Upper lobe of left lung (tissue), 6 donors: ENCODE measurements at places on chromosomes 7 and 10.

DNA sequence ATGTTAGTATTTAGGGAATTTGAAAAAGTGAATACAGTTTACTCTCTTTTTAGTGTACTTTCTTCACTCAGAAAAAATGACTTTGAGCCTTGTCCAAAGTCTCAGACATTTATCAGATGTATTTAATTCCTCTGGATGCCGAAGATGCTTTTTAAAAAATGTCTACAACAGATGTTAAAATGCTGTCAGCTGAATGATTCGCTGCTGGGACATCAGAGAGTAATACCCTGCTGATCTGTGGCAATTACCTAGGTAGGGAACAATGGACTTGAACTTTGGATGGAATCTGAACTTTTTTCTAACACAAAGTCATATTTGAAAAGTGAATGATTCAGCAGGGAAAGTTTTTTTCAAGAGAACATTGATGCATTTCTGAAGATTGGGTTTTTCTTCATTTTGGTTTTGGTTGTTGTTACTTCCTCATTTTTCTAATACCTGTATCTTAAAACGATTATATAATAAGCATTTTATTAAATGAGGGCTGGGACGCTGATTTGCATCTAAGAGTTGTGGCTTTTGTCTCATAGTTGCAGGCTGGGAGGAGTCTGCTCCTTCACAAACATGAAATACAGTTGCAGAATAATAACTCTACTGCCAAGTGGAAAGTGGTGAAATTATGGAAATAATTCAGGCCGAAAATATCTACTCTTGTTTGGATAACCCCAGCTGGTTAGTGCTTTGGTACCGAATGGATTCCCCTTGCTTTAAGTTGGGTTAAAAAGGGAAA, 98.0 kb downstream of the SPAG6 start:
- H3K27ac ChIP-seq = no peak overlapping the region
- H3K4me3 ChIP-seq = no peak overlapping the region
- no peaks in the 10 kb centered on the region for H3K27me3 ChIP-seq
- no peaks in the 10 kb centered on the region for H3K36me3 ChIP-seq
- H3K4me1 ChIP-seq = peaks cover 7% of the 10 kb centered on the region
- no peak for DNase-seq

DNA sequence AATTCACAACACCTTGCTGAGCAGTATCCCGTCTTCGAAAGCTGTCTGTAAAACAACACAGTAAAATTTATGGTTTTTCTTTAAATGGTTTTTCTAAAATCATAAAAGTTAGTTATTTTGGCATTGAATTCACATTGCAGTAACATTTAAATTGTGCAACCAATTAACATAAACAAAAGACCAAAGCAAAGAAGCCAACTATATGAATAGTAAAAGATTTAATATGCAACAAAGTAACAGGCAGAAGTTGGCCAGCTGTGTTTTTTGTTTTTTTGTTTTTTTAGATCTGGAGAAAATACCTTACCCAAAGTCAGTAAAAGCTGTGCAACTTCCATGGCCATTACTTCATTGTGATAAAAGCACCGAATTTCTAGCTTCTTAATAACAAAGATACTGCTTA, 11.3 kb downstream of the SRI start:
- H3K27ac ChIP-seq = no peak overlapping the region
- H3K4me1 ChIP-seq = no peaks in the 10 kb centered on the region
- H3K27me3 ChIP-seq = no peaks in the 10 kb centered on the region

- no peak for DNase-seq
- H3K4me3 ChIP-seq = no peak overlapping the region
- H3K4me1 ChIP-seq = no peaks in the 10 kb centered on the region
- H3K36me3 ChIP-seq = no peaks in the 10 kb centered on the region
These were observed 51.3 kb upstream of the PIK3CG start for GRCh38 chr7:106813705-106814305.

DNA sequence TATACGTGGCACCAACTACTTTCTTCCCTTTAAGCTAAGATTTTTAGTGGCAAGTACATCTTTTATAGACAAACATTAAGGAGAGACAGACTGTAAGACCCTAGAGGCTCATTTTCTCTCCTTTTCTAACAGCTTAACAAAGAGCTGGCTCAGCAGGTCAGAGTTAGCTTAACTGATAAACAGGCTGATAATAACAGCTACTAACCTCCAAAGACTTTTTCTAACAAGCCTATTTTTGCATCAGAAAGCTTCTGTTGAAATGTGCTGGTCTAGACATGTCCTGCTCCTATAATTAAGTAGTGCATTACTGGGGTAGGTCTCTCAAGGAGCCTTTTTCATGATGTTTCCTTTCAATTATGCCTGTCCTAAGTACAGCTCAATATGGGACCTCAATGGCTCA, 238.2 kb upstream of the FAM3C start:
- no peak overlapping the region for H3K27ac ChIP-seq
- H3K27me3 ChIP-seq = no peaks in the 10 kb centered on the region
- DNase-seq = no peak
- no peaks in the 10 kb centered on the region for H3K36me3 ChIP-seq
- H3K4me3 ChIP-seq = no peak overlapping the region
- no peaks in the 10 kb centered on the region for H3K4me1 ChIP-seq

DNA sequence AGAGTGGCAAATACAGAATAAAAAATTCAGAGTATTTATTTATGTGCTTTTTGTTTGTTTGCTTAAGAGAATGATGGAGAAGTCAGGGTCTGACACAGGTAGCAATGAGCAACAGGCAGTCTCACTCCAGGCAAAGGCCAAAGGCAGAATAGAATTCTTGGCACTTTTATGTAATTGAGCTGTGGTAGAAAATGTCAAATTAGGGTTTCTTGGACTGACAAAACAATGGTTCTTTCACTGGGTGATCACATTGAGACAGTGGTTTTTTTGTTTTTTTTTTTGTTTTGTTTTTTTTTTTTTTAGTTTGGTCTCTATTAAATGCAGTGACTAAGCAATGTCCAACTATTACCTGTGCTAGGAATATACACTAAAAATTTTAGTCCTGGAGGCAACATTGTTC, 27.4 kb downstream of the POM121L12 start:
- H3K36me3 ChIP-seq = no peaks in the 10 kb centered on the region
- H3K27ac ChIP-seq = no peak overlapping the region
- no peak for DNase-seq
- H3K27me3 ChIP-seq = no peaks in the 10 kb centered on the region
- H3K4me1 ChIP-seq = no peaks in the 10 kb centered on the region

- no peak overlapping the region for H3K27ac ChIP-seq
- H3K27me3 ChIP-seq = no peaks in the 10 kb centered on the region
- no peaks in the 10 kb centered on the region for H3K36me3 ChIP-seq
- no peak overlapping the region for H3K4me3 ChIP-seq
These were observed 1065.8 kb upstream of the C7orf33 start for GRCh38 chr7:147524726-147525250.

DNA sequence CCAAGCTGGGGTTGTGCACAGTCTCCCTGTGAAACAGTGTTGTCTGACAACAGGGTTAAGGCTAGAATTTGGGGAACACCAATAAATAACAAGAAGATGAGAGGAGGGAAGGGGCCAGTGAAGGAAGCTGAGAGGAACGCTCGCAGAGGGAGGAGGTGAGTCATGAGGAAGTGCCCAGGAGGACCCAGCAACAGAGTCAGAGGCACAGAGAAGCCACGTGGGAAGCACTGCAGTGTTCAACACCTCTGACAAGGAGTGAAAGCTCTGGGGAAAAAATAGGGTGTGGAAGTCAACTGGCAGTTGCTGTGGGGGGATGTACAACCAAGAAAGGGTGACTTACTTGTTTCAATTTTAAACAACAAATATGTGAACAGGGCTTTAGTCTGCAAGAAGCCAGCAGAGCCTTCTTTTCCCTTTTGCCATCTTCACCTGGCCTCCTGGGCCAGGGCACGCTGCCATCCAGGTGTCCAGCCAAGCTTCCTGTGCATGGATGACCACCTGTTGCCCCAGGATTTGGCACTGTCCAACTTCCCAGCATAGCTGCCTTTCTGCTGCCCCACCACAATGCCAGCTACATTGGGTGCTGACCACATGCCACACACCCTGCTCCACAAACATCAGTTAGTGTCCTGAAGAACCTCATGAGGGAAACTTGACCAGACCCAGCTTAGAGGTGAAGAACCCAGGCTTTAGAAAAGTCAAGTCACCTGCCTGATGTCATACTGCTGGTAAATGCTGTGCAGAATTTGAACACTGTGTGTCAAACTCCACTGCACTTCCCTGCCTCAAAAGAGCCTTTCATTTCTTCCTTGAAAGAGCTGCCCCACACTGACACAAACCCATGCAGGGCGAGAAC, 69.6 kb downstream of the ATXN7L1 start:
- H3K36me3 ChIP-seq = no peaks in the 10 kb centered on the region
- H3K4me1 ChIP-seq = no peaks in the 10 kb centered on the region
- no peaks in the 10 kb centered on the region for H3K27me3 ChIP-seq
- H3K27ac ChIP-seq = no peak overlapping the region

DNA sequence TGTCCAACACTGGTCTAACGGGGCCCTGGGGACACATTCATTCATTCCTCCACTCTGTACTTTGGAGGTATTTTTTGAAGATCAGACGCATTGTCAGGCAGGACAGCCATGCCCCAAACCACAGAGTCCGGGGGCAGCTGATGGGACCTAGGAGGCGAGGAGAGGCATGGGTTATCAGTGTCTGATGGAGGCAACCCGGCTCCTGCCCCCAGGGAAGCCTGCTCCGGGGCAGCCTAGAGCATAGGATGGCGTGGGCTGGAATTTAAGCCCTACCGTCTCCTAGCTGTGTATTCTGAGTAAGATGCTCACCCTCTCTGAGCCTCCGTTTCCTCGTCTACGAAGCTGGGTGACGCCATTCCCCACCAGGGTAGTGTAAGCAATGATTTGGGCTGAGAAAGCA, 55.4 kb upstream of the ELN start:
- H3K27ac ChIP-seq = no peak overlapping the region
- H3K4me3 ChIP-seq = no peak overlapping the region
- no peak for DNase-seq

- peak overlapping the region; percentile 48 for H3K4me3 ChIP-seq
- H3K4me1 ChIP-seq = peaks cover 29% of the 10 kb centered on the region
- peaks cover 3% of the 10 kb centered on the region for H3K36me3 ChIP-seq
- no peak for DNase-seq
- H3K27me3 ChIP-seq = no peaks in the 10 kb centered on the region
These were observed 814 bp downstream of the MEST start for GRCh38 chr7:130492523-130493274.

GRCh38 chr7:153385502-153385901, 626.0 kb downstream of the ACTR3B start:
- no peak for DNase-seq
- H3K4me3 ChIP-seq = no peak overlapping the region
- H3K27ac ChIP-seq = no peak overlapping the region
- H3K27me3 ChIP-seq = no peaks in the 10 kb centered on the region
